Tongue (tissue), 3 donors: ENCODE measurements at places on chromosomes 16 and 17. TPM values are rescaled to one million over a fixed set of nuclear protein-coding genes. Genes with fewer than 3 reads are reported as not detected.
A peak's percentile ranks its signal among the peaks of the same experiment; 100 is the strongest.

DNA sequence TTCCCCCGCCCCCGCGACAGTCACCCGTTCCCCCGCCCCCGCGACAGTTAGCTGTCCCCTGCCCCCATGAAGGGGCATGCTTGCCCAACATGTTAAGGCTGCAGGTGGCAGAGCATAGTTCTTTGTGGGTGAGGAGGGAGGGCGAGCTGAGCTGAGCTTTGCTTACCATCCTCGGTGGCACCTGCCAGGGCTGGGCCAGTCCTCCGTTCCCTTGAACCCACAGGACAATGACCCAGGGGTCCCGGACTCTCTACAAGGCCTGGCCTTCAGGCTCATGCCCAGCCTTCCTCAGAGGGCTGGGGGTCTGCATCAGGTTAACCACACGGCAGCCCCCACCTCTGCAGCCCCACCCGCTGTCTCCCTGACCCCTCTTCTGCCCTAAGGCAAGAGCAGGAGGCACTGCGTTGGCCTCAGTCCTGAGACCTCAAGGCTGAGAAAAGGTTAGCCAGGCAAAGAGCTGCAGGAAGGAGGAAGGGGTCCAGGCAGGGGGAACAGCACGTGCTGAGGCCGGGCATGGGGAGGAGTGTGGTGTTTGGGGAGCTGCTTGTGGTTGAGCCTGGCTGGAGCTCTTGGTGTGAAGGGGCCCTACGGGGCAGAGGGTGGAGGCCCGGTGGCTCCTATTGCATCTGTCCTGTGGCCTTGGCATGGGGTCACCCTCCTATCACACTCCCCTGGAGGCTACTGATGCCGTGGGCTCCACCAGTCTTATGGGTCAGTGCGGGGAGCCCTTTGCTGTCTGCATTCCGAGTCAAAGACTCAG is 11.4 kb upstream of the DOC2B start:
- no peak for DNase-seq

DNA sequence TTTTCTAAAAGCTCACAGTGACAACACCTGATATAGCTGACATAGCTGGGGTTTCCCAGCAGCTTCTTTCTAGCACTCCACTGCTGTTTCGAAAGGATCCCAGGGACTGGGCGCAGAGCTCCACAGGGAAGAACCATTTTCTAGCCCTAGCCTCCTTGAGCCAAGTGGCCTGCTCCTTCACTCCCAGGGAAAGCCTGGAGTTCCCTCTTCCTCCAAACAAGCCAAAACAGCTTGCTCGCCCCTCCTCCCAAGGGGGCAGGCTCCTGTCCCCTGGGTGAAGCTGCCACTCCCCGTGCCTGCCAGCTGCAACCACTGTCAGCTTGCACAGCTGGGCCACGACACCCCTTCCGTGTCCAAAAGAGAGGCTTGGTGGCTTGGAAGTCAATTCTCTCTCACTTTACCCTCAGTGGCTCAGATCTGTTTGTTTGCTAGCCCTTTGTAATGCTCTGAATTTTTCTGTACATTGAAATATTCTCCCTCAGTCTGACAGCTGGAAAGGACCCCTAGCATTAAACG is 59.8 kb downstream of the CYTH1 start:
- DNase-seq: no peak

- DNase-seq: no peak
Measured at GRCh38 chr17:72950242-72950931, 142.1 kb downstream of the SLC39A11 start.

DNA sequence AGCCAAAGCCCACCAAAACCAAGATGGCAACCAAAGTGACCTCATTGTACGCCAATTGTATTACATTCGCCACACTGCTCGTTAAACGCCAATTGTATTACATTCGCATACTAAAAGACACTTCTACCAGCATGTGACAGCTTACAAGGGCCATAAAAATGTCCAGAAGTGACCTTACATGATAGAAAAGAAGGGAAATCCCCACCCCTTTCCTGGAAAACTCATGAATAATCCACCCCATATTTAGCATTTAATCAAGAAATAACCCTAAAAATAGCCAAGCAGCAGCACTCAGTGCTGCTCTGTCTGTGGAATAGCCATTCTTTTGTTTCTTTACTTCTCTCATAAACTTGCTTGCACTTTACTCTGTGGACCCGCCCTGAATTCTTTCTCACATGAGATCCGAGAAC is 25.7 kb downstream of the PSMD7 start:
- DNase-seq: no peak

GRCh38 chr17:7915611-7916384 is at the start of gene RNF227:
Gene RNF227 (minus strand): TSS chr17:7916289. CDS start chr17:7916195, 94 bp downstream.
- DNase-seq: peak; percentile 99

- DNase-seq: no peak
Measured at GRCh38 chr17:80153004-80153403, 6.1 kb upstream of the EIF4A3 start.

GRCh38 chr17:4895657-4896331 is 3.5 kb upstream of the C17orf107 start:
- DNase-seq: no peak

DNA sequence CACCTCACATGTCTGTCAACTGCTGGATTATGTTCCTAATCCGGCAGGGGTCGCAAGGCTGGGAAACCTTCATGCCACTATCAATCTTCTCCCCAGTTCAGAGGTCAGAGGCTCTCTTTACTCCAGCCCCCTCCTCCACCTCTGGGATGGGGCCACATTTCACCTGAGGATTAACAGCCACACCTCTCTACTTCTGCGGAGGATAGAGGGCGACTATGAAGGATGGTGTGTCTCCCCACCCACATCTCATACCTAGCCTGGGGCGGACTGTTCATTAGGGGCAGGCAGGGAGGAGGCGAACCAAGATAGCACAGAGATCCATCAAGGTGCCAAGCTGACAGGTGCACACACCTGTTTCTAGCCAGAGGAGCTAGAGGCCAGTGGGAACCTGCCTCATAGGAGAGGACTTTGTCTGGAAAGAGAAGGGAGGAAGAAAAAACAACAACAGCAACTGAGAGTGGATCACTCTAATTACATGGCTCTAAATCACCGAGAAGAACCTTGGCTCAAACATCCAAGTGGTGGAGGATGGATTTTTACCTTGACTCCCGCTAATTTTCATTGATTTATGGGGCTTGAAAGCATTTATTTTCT is 41.9 kb upstream of the SKAP1 start:
- no peak for DNase-seq

DNA sequence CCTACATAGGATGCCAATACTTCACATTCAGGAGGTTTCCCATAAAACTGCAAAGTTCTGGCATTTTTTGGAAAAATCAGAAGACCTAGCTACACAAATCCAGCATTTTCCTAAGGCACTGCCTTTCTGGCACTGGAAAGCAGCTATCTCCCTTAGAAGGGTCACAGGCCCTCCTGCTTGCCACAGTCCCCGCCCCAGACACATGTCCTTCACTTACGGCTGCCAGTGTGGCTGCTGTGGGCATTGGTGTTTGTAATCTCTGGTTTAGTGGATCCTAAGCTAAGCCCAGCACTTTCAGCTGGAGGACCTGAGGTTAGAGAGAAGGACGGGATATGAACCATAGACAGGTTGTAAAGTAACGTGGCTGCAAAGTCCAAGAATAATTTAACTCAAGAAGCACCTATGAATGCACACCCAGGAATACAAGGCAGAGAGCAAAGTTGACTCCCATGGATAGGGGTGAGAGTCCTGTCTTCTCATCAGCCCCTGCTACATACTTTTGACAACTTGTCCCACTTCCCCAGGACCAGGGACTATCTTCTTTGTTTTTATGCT is 100.0 kb downstream of the XYLT1 start:
- no peak for DNase-seq

DNA sequence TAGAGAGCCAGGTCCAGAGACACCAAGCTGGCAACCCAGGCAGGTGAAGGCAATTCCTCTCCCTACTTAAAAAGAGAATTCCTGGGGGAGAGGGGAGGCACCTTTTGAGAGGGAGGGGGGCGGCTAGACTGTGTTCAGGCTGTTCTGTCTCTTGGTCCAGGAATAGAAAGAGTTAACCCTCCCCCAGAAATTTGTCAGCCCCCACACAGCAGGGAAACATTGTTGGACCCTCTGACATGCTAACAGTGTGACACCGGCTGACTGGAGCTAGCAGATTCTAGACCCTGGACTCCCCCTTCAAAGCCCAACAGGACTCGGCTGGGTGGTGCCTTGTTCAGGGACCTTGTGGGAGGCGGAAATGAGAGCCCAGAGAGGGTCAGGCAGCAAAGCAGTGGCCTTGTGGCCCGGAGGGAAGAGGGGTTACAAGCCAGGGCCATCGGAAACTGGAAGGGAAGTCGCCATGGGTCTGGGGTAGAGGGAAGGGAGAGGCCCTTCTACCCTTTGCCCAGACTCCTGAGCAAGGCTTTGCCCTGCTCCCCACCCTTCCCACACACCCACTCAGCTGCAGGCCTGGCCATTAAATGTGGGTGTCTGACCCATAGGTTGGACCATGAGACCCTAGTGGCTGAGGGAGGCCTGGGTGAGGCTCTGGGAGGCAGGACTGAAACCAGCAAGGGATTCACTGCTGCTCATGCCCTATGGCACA is 44.6 kb downstream of the RAI1 start:
- no peak for DNase-seq

- no peak for DNase-seq
Measured at GRCh38 chr17:27414271-27414670, 42.0 kb upstream of the KSR1 start.

- peak; percentile 9 for DNase-seq
Measured at GRCh38 chr17:43212641-43213490, 1.2 kb downstream of the TMEM106A start.

GRCh38 chr17:74119049-74119580 is 84.4 kb upstream of the RPL38 start:
- DNase-seq: no peak

- DNase-seq: no peak
Measured at GRCh38 chr17:65193716-65194293, 56.6 kb downstream of the RGS9 start.

The GAST gene
- not detected for total RNA-seq

The TBX4 gene
- total RNA-seq: 2.2 TPM

The FAAP100 gene
- total RNA-seq: 17.8 TPM

The PMP22 gene
- 242 TPM for total RNA-seq

The LRRC45 gene
- 8.5 TPM for total RNA-seq

The CHTF8 gene
- 82.4 TPM for total RNA-seq

The AKAP1 gene
- total RNA-seq: 87.3 TPM

The CPNE2 gene
- 23.3 TPM for total RNA-seq

The OR4D1 gene
- not detected for total RNA-seq

The KRT13 gene
- 1,847 TPM for total RNA-seq

The FOXF1 gene
- 3.6 TPM for total RNA-seq

The RHBDL3 gene
- total RNA-seq: 1.6 TPM
